ENCODE measurements at places on chromosomes 7 and 10. TPM values are rescaled to one million over a fixed set of nuclear protein-coding genes. Genes with fewer than 3 reads are reported as not detected.

Gene MKI67
- total RNA-seq, result 1.3 TPM

Gene CYP3A4
- total RNA-seq, result 0.60 TPM

Gene RAB19
- total RNA-seq, result not detected

Gene AOAH
- 27.9 TPM for total RNA-seq

GRCh38 chr7:4830176-4830575 lies 31.7 kb downstream of the PAPOLB start:
- DNase-seq, result no peak

GRCh38 chr10:97180986-97181385 lies 4.8 kb downstream of the SLIT1 start:
- no peak for DNase-seq

GRCh38 chr10:14952851-14953423 lies 959 bp downstream of the DCLRE1C start:
- DNase-seq, result no peak

- DNase-seq, result no peak
Observed at GRCh38 chr7:122307228-122307621, 2.7 kb upstream of the FEZF1 start.

DNA sequence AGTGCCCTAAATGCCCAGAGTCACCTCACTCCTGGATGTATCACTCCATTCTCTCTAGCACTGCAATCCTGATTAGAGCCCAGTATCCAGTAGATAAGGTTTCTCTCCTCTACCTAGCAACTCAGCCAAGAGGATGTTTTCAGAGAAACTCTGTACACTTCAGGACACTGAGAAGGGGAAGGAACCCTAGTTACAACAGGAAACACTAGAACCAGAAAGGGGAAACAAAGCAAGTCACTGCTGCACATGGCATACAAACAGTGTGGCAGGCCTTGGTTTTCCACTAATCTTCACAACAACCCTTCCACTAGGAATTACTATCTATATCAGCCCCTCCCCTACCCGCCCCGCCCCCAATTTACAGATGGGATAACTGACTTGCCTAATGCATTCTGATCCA lies 1.6 kb downstream of the FAM204A start:
- DNase-seq, result no peak

DNA sequence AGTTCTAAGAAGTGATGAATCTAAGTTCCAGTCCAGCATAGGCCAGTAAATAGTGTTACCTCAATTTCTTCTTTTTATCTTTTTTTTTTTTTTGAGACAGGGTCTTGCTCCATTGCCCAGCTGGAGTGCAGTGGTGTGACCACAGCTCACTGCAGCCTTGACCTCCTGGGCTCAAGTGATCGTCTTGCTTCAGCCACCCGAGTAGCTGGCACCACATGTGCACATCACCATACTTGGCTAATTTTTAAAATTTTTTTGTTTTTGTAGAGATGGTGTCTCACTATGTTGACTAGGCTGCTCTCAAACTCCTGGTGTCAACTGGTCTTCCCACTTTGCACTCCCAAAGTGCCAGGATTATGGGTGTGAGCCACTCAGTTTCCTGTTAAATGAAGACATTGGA lies 126.6 kb upstream of the LYZL2 start:
- DNase-seq, result no peak

DNA sequence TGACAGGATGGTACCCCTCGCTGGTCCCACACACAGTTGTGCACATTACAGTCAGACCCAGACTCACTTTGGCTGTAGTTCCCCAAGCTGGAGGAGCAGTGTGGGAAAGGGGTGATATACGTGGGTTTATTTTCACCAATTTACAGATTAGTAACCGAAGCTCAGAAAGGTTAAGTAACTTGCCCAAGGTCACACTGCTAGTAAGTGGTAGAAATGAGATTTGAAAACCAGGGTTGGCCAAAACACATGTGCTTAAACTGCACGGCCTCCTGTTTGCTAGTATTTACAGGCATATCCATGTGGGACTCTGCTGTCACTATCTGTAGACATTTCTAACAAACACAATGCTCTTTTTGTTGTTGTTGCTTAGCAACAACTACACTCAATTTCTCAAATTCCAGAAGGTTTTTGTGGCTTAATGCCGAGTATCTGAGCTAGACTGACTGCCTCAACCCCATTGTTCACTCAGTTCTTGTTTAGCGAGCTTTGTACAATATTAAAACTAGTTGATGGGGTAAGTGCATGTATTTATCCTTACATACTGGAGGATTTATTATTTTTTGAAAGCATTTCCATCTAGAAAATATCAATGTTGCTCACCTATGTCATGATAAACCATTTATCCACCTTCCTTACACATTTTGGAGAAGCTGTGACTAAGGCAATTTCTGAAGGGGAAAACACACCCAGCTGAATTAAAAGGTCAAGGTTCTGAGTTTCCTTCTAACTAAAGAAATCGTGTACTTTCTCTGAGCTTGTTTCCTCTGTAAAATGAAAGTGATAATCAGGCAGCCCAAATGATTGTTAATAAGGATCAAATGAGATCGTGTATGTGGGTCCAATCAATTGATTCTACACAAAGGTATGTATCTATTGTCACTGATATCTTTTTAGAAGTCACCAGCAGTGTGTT lies 5.3 kb upstream of the TMEM139 start:
- no peak for DNase-seq

DNA sequence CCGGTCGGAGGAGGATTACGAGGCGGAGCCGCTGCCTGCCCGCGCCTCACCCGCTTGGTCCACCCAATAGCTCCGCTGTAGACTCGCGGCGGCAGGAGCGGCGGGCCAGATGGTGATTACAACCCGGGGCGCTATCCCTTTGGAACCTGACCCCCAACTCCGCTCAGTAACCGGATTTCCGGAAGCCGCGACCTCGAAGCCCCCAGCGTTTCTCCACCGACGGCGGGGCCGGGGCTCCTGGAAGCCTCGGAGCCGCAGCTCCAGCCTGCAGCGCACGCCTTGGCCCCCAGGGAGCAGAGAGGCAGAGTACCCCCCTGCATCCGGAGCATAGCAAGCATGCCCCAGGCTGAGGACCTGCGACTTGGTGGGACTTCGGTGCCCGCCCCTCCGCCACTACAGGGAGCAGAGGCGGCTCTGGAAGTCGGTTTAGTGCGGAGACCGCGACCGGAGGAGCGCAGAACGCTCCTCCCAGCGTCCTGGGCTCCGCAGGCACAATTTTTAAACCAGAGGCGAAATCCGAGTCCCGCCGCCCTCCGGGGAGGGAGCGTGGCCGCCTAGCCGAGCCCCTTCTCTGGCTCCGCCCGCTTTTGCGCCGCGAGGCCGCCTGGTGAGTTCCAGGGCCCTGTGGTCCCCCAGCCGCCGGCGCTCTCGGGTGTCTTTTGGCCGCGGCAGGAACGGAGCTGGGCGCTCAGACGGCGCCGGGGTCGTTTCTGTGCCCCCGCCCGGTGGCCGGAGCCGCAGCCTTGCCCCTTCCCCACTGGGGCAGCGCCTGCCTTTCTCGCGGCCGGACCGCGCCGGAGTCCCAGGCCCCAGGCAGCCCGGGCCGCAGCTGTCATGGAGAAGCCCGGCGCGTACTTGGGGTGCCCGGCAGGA lies 28.2 kb upstream of the BMS1 start:
- no peak for DNase-seq

DNA sequence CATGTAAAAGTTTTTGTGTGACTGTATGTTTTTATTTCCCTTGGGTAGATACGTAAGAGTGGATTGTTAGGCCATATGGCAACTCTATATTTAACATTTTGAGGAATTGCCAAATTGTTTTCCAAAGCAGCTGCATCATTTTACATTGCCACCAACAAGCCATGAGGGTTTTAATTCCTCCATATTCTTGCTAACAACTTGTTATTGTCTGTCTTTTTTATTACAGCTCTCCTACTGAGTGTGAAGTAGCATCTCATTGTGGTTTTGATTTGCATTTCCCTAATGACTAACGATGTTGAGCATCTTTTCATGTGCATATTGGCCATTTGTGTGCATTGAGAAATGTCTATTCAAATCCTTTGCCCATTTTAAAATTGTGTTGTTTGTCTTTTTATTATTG lies 94.9 kb downstream of the CARD11 start:
- no peak for DNase-seq

- DNase-seq, result no peak
Observed at GRCh38 chr7:100102950-100103840, 1.8 kb downstream of the AP4M1 start.

- DNase-seq, result no peak
Observed at GRCh38 chr10:75861582-75861981, 430.2 kb downstream of the LRMDA start.

- DNase-seq, result no peak
Observed at GRCh38 chr7:107072133-107072532, 27.6 kb downstream of the PRKAR2B start.

GRCh38 chr10:34701194-34701593 lies 113.9 kb downstream of the PARD3 start:
- no peak for DNase-seq

- no peak for DNase-seq
Observed at GRCh38 chr7:42181566-42181965, 55.4 kb downstream of the GLI3 start.

GRCh38 chr7:112283382-112283910 lies 77.0 kb downstream of the ZNF277 start:
- DNase-seq, result no peak

- DNase-seq, result no peak
Observed at GRCh38 chr7:150371996-150372270, 3.3 kb downstream of the REPIN1 start.

DNA sequence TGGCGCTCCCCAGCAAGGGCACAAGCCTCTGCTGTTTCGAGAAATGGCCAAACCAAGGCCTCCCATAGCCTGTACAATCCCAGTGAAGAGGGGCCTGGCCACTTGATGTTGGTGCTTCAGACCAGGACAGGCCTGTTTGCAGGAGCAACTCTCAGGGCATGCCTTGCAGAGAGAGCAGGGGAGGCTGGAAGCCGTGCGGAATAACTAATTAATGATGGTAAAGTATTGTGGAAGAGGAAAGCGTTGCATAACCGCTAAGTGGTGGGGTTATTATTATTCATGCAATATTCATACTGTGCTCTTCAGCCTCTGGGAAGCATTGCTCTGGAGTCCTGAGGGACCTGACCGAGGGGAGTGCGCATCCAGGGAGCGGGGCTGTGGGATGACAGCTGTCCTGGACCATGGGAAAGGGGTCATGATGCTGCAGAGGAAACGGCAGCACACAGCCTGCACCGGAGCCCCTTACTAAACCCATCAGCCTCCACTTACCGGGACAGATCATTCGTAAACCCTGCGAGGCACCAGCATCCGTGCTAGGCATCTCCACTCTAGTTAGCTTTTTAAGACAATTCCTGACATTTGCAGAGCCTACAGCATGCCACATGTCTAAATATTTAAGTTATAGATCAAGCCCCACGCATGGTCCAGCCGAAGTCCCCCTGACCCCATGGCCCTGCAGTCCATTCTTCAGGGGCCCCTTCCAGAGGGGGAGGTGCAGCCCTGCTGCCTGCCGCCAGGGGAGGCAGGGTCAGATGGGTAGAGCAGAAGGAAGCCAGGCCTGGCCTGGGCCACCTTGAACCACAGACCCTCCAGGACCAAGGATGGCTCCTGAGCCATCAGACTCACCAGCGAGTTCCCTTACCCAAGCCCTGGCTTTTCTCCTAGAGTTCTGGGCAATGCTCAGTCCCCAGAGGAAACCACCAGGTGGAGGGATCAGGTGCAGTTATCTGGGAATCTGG lies 11.6 kb downstream of the TMEM273 start:
- no peak for DNase-seq

- no peak for DNase-seq
Observed at GRCh38 chr10:70592186-70592735, 10.3 kb downstream of the PRF1 start.

DNA sequence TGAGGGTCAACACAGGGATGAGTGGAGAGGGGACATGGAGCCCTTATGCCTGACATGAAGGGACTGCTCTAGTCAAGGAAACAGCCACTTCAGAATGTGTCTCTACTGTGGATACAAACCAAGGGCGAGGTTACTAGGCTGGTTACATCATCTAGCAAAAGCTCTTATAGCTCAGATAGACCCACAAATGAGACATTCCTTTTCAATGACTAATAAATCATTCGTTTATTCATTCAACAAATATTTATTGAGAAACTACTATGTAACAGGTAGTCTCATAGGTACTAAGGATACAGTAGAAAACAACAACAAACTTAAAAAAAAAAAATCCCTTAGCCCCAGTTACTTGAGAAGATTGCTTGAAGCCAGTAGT lies 219.5 kb downstream of the KIAA1217 start:
- no peak for DNase-seq
